ENCODE measurements at places on chromosomes 5 and 9. TPM values are rescaled to one million over a fixed set of nuclear protein-coding genes. Genes with fewer than 3 reads are reported as not detected.
A peak's percentile ranks its signal among the peaks of the same experiment; 100 is the strongest.

The BTF3 gene
- 370 TPM for total RNA-seq

The TMC1 gene
- 0.21 TPM for total RNA-seq

The CAMK2A gene
- total RNA-seq, result 2.7 TPM

The CDC25C gene
- 0.25 TPM for total RNA-seq

The SLC34A3 gene
- total RNA-seq, result 0.65 TPM

DNA sequence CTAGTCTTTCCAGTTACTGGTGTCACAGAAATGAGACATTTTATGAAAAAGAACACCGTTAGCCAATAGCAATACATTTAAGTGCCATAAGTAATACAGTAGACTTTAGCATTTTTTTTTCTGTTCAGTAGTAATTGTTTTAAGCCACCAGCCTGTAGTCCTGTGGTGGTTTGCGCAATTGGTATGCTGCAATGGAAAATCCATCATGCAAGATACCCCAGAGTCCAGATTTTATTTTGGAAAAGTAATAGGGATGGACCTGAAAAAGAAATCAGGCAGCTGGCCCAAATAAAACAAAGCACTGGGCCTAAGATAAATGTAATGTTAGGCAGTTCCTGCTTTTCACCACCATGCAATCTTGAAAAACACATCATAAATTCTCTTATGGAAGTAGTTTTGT is 94.6 kb upstream of the RASGRF2 start:
- H3K4me3 ChIP-seq, result no peak overlapping the region
- H3K36me3 ChIP-seq, result peaks cover 7% of the 10 kb centered on the region
- H3K4me1 ChIP-seq, result peaks cover 2% of the 10 kb centered on the region
- no peak overlapping the region for H3K27ac ChIP-seq
- no peaks in the 10 kb centered on the region for H3K27me3 ChIP-seq

DNA sequence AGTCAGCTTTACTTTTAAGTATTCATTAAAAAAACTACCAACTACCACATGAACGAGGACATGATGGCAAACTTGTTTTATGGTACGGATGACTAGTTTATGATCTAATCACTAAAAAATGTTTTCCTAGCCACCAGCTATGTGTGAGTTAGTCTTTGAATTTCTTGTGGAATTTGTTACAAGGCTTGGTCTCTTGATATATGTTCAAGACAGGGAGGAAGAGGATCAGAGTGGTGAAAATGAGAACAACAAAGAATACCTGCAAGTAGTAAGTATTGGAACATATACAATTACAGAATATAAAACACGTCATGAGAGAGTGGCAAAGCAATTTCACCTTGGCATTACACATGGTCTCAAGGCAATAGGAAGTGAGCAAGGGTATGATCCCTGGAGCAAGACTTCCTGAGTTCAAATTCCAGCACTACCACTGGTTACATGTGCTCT is 548.6 kb upstream of the TLE4 start:
- H3K27ac ChIP-seq, result no peak overlapping the region
- no peaks in the 10 kb centered on the region for H3K36me3 ChIP-seq
- no peak overlapping the region for H3K4me3 ChIP-seq
- no peaks in the 10 kb centered on the region for H3K27me3 ChIP-seq
- no peaks in the 10 kb centered on the region for H3K4me1 ChIP-seq

GRCh38 chr9:107158321-107158720 is 124.8 kb upstream of the RAD23B start:
- peak; percentile 64 for DNase-seq
- no peak overlapping the region for H3K27ac ChIP-seq
- H3K27me3 ChIP-seq, result no peaks in the 10 kb centered on the region
- H3K4me1 ChIP-seq, result no peaks in the 10 kb centered on the region
- no peak overlapping the region for H3K4me3 ChIP-seq
- no peaks in the 10 kb centered on the region for H3K36me3 ChIP-seq

DNA sequence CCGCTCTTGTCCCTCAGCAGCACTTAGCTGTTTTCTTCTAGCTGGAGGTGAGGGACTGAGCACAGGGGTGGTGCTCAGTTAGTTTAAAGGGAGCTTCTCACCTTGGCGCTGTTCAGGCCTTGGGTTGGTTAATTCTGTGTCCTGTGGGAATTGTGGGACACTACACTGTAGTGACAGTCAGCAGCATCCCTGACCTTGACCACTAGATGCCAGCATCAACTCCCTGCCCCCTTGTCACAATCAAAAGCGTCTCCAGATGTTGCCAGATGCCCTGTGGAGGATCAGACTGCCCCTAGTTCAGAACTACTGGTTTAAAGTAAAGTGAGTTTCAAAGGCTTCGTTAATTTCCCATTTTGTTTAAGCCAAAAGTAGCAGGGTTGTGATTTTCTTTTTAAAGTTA is 65.5 kb upstream of the DMRT3 start:
- H3K36me3 ChIP-seq, result no peaks in the 10 kb centered on the region
- no peak overlapping the region for H3K4me3 ChIP-seq
- no peak overlapping the region for H3K27ac ChIP-seq
- H3K27me3 ChIP-seq, result peaks cover 40% of the 10 kb centered on the region

GRCh38 chr5:115831163-115831768 is 10.1 kb downstream of the ATG12 start:
- no peak overlapping the region for H3K4me3 ChIP-seq
- H3K27me3 ChIP-seq, result no peaks in the 10 kb centered on the region
- H3K36me3 ChIP-seq, result peaks cover 38% of the 10 kb centered on the region
- no peak overlapping the region for H3K27ac ChIP-seq
- no peaks in the 10 kb centered on the region for H3K4me1 ChIP-seq

DNA sequence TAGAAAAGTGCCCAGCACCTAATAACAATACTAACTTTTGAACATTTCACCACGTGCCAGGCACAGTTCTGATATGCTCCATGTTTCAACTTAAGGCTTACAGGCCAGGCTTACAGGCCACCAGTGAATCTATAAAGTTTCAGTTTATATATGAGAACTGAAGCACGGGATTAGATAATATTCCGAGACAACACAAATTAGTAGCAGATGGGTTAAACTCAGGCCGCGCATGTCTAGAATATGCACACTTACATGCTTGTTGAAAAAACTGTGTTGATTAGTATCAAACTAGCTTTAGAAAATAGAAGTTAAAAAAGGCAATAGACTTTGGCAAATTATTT is 587.9 kb downstream of the MTRR start:
- no peaks in the 10 kb centered on the region for H3K4me1 ChIP-seq
- H3K27me3 ChIP-seq, result no peaks in the 10 kb centered on the region
- no peak overlapping the region for H3K4me3 ChIP-seq
- H3K36me3 ChIP-seq, result peaks cover 3% of the 10 kb centered on the region
- DNase-seq, result no peak

DNA sequence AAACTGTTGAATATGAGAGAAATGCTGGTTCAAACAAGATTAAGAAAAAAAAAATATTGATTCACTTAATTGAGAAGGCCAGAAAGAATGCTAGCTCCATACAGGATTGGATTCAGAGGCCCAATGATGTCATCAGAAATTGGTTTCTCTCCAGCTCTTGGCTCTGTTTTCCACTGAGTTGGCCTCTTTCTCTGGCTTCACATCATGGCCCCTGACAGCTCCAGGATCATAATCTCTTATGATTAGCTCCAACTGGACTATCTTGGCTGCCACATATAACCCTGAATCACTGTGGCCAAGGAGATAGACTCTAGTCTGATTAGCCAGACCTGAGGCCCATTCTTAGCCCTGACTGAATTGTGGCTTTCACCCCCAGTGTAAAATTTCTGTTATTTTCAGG is 244.7 kb upstream of the GRAMD2B start:
- no peaks in the 10 kb centered on the region for H3K27me3 ChIP-seq
- no peaks in the 10 kb centered on the region for H3K4me1 ChIP-seq
- H3K36me3 ChIP-seq, result no peaks in the 10 kb centered on the region
- no peak overlapping the region for H3K4me3 ChIP-seq

DNA sequence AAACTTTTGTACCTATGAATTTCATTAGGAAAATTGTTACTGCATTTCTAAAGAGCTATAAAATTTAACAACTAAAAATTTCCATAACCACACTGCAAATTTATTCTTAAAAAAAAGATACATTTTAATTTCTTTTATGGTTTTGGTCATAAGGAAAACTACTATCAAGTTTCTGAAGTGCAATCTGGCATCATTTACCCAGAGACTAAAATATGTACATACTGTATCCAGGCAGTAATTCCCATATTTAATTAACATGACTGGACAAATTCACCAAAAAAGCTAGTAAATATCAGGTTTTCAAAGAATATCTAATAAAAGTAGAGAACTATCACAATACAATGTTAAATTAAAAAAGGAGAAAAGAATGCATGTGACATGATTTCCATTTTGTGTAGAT is 20.7 kb downstream of the PUM3 start:
- no peaks in the 10 kb centered on the region for H3K4me1 ChIP-seq
- no peaks in the 10 kb centered on the region for H3K27me3 ChIP-seq
- no peak overlapping the region for H3K4me3 ChIP-seq
- peaks cover 20% of the 10 kb centered on the region for H3K36me3 ChIP-seq
- no peak for DNase-seq

GRCh38 chr5:34905564-34905963 is 9.7 kb downstream of the RAD1 start:
- no peaks in the 10 kb centered on the region for H3K4me1 ChIP-seq
- H3K27ac ChIP-seq, result no peak overlapping the region
- H3K36me3 ChIP-seq, result peaks cover 3% of the 10 kb centered on the region
- H3K4me3 ChIP-seq, result no peak overlapping the region
- H3K27me3 ChIP-seq, result no peaks in the 10 kb centered on the region

Data from lung (tissue), 17 donors.